Caco-2 (cell line): ENCODE measurements at places on chromosomes 7 and 10.

DNA sequence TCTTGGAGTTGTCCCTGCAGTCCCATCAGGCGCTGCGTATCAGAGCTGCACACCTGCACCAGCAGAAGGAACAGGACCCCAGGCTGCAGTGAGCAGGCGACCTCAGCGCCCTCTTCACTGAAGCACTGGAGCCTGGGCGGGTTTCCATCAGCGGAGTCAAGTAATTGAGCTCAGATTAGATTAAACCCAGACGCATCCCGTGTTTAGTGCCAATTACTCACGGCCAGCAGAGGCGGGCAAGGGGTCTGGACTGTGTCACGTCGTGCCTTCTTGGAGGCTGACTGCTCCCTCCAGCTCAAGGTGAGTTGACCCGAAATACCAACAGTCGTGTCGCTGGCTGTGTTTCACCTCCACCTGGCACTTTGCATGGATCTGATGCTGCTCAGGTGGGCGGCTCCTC lies 123.6 kb downstream of the CXCL12 start:
- DNase-seq: no peak

DNA sequence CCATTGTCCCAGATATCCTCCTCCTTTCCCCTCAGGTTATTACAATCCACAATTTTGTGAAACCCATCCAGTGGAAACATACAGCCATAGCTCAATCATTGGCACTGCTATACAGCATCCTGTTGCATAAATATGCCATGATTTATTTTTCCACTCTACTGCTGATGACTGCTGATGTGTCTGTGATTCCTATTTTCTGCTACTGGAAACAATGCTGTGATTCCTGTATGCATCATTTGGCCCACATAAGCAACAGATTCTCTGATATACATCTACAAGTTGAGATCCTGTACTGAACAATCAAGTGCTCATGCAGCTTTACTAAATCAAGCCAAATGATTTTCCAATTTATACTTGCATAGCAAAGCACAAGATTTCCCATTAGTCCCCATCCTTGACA lies 39.6 kb downstream of the CUL2 start:
- no peak for DNase-seq

- DNase-seq: peak; percentile 30
Observed at GRCh38 chr10:119652361-119652730, 1.2 kb downstream of the BAG3 start.

GRCh38 chr7:43328785-43329380 lies 216.4 kb downstream of the HECW1 start:
- DNase-seq: no peak

DNA sequence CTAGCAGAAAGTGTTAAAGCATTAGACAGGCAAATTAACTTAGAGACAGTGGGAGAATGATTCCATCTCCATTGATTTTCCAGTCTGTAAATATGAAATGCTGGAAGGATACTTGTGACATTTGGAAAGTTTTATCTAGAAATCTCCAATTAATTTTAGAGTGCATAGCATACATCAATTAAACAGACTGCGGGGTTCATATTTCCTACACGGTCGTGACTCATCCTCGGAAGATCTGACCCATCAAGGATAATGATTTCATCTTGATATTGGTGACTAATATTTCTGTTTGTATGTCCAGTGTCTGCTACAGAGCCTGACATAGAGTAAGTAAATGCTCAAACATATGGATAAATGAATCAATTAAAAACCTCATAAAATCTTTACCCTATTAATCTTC lies 474.9 kb downstream of the KCNMA1 start:
- DNase-seq: no peak

DNA sequence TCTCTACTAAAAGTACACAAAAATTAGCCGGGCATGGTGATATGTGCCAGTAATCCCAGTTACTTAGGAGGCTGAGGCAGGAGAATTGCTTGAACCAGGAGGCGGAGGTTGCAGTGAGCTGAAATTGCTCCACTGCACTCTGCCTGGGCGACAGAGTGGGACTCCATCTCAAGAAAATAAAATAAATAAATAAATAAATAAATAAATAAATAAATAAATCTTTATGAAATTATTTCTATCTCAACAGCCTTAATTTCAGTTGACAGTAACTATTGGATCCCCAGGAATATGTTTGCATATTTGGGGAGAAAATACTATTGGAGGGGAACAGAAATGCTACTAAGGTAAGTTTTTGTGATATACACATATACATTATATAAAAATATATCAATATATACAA lies 20.0 kb downstream of the TMEM229A start:
- no peak for DNase-seq

GRCh38 chr10:101123085-101123814 lies 7.8 kb upstream of the TLX1 start:
- no peak for DNase-seq

DNA sequence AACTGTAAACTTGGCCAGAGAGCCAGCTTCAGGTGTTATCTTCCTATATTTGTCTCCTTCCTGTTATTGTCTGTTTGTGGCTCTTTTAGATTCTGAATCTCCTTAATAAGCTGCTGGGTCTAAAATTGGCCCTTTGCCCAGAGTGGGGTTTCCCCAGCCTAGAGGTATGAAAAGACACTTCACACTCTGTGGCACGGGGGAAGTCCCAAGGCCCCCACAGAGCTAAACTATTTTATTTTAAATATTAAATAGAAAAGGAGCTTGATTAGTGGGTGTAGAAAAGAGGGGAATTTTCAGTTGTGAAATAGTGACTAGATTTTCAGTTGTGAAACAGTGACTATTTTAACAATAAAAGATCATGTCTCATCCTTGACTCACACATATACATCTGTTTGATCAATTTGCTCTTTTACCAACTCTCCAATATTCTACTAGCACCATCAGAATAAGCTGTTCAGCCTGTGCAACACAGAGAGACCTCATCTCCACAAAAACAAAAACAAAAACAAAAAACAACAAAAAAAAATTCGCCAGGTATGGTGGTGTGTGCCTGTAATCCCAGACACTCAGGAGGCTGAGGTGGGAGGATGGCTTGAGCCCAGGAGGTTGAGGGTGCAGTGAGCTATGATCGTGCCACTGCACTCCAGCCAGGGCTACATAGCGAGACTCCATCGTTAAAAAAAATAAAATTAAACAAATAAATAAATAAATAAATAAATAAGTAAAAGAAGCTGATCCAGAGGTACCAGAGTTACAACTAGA lies 24.9 kb upstream of the ADO start:
- DNase-seq: no peak

DNA sequence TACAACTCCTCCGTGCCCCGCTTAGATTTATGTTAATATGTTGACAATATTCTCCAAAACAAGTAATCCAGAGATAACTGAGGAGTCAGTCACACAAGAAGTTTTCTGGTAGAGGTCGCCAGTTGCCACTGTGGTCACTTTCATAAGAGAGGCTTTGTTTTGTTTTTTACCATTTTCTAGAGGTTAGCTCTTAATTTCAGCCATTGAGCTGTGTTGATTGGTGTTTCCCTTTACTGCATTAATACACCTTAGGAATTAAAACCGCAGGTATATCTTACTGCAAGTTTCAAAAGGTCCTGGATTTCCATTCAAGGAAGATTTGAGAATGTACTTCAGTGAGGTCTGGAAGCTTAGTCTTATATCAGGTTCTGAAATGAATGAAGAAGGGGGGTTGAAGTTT lies 3.5 kb downstream of the BMI1 start:
- DNase-seq: no peak

- DNase-seq: no peak
Observed at GRCh38 chr10:60942134-60942787, 1.7 kb downstream of the RHOBTB1 start.

DNA sequence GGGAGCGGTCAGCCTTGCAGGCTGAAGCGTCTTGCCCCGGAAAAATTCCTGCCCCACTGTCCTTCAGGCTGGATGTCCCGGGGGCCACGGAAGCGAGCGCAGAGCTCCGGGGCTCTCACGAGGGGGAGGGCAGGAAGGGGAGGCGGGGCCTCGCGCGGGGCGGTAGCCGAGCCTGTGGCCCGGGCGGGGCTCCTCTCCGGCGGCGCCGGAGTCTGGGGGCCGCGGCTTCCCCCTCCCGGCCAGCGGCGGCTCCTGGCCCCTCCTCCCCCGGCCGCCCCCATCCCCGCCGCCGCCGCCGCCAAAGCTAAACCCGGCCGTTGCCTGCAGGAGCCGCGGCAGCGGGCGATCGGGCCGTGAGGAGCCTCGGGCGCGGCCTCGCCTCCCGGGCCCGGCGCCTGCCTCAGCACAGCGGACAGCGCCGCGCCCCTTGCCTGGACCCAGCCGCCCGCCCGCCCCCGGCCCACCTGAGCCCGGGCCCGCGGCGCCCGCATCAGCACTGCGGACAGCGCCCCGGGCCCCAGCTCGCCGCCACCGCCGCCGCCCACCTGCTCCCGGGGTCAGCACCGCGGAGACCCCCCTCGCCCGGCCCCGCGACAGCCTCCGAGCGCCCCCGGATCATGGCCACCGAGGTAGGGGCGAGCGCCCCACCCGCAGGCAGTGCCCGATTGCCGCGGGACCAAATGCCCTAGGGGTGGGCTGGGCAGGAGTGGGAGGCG lies at the start of gene GOLGA7B:
Gene GOLGA7B (plus strand): TSS at position 157 of the 716 bp plus-strand sequence. CDS start 461 bp downstream, at position 618.
- peak; percentile 80 for DNase-seq

- peak; percentile 20 for DNase-seq
Observed at GRCh38 chr7:121547544-121548092, 151.5 kb upstream of the FAM3C start.

- no peak for DNase-seq
Observed at GRCh38 chr10:79446758-79447084, 1.3 kb upstream of the ZCCHC24 start.

DNA sequence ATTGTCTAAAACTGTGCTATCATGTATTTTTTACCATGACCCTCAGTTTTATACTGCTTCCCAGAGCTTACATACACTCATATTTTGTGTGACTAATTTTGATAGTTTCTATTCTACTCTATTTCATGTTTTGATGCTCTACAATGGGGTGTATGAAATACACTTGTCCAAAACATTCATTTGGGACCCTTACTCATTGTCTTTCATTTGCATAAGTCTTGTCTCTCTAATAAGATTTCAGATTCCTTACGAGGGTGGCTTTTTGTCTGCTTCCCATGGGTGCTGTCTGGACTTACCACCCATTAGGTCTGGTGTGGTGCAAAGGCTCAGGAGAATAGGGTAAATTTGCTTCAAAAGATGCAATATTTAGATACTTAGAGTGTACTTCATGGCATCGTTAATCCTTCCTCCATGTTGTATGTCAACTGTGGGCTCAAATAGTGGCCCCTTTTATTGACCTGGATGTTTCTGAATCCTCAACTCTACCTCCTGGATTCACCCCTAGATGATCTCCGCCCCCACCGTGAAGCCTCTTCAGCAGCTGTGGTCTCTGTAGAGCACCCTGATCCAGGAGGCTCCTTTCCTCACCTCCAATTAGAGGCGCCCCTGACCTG lies 3.6 kb upstream of the GIMAP5 start:
- DNase-seq: no peak

DNA sequence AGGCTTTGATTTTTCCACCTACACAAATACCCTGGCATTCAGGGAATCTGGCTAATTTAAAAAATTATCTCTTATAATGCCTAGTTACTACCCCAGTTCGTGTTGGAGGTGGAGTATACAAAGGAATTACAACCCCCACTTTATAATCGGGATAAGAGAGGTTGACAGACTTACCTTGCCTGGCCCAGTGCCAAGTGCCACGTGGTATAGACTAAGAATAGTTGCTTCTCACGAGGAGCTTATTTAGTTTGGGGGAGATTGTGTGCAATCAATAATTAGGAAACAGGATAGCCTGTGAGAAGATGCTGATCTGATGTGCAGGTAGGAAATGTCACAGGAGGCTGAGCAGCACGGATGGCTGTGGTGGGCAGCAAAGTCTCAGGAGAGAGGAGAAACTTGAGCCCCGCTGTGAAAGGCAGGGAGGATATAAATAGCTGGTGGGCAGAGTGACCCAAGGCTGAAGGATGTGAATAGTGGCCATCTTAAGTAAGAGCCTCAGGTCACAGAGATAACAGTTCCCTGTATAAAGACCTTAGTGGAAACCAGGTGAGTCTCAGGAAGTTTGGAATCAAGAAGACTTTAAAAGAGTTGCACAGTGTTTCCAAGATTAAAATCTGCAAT lies 11.3 kb upstream of the ATXN7L1 start:
- no peak for DNase-seq

GRCh38 chr7:47844311-47844710 lies 104.0 kb downstream of the PKD1L1 start:
- DNase-seq: no peak

GRCh38 chr10:33071857-33072256 lies 113.8 kb upstream of the ITGB1 start:
- DNase-seq: no peak

DNA sequence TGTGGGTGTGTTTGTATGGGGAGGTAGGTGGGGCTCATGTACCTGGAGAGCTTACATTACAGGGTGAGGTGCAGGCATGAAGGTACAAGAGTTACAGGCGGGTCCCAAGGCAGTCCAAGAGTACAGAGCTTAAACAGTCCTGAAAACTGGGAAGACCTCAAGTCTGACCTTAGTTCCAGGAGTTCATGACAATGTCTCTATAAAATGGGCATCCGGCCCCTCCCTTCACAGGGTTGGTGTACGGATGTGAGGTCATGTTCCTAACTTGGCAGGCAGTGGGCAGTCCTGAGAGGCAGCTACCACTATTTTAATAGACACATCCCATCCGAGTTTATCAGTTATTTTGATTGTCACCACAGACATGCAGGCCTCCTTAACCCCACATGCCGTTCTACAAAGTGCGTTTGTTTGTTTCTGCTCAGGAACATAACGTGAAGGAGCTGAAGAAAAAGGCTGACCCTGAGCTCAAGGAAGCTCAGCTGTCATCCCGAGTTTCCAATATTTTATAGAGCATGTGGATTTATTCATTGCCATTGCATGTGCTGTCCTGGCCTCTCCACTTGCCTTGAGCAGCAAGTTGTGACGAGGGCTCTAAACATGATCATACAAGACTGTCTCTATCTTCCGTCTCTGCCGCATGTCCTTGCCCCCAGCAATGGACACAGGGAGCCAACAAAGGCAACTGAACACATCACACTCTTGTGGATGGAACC lies 647.5 kb upstream of the IGFBP3 start:
- DNase-seq: no peak

GRCh38 chr10:75505293-75505692 lies 73.9 kb downstream of the LRMDA start:
- no peak for DNase-seq

- DNase-seq: no peak
Observed at GRCh38 chr7:30348083-30348560, 63.7 kb downstream of the ZNRF2 start.

DNA sequence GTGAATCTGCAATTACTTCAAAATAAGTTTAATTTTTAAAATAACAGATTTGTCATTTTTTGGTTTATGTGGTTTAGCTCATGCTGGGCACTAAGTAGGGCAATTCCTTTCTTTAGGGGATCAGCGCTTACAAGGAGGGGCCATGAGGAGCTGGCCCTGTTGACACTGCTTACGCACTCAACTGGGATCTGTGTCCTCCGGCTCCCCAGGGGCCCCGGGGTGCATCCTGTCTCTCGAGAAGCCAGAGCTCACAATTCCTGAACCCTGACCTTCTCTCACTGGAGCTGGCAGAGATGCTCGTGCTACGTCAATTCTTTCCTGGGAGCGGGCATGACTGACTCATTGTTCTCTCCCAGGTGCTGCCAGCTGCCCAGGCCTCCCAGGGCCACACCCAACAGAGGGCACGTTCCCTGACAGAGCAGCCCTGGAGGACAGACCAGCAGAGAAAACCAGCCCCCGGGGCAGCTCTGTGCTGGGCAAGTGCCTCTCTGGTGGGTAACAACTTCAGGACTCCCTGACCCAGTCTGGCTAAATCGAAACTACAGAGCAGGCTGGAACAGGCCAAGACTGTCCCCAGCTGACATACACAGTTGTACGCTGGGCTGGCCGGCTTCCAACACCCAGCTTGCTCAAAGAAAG lies 36.8 kb downstream of the CTBP2 start:
- DNase-seq: no peak
